ENCODE measurements at places on chromosomes 6 and 20.

DNA sequence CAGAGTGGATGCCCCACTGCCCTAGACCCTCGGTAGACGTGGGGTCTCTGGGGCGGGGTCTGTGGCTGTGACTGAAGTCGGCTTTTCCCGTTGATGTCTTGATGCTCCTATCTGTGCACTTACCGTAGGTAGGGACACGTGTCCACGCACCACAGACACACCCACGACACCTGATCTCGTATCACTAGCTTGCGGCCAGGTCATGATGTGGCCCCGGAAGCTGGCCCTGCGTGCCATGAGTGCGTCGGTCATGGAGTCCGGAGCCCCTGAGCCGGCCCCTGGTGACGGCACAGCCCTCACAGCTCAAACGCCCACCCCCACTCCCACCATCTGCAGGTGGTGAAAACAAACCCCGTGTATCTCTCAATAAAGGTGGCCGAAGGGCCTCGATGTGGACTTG is 33.9 kb upstream of the MRGBP start:
- DNase-seq = no peak

DNA sequence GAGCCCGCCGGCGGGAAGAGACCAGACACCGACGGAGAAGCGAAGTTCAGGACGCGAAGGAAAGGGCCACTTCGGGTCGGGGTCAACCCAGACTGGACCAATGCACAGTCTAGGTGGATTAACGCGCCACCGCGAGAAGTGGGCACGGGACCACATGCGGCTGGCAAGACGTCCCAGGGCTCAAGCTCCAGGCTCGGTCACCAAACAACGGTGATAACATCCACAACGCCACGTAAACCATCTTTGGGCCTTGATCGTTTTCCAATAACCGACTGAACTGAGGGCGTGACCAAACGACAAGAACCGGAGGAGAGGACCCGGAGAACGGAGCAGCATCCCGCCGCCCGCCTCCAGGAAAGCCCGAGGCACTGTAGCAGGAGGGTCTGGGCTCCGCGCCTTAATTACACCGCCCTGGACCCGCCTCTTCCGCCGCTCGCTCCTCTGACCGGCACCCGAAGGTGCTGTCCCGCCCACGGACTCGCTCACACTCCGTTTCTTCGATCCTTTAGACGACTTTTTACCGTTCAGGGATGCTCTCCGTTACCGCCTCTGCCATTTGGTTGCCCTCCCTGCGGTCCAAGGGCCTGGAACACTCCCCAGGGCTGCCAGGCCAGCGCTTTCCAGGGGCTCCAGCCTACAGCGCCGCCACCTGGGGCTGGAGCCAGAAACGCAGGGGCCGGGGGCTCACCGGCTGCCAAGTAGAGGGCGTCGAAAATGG is 44.1 kb downstream of the DPPA5 start:
- peak; percentile 13 for DNase-seq

DNA sequence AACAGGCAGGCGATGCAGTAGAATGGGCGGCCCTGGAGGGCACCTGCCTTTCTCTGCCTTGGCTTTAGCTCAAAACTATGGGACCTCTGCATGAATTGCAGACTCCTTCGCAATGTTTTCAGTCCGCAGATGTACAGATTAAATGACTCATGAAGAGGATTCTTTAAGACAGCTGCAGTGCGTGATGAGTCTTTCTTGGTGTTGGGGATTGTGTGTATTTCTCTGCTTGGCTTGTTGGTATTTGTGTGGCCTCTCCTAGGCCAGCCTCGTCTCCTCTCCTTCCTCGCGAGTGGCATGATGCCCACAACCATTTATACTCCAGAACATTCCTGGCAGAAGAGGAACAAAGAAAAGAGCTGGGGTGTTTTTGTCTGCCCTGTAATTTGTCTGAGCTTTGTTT is 110.6 kb downstream of the SYNDIG1 start:
- DNase-seq = no peak

DNA sequence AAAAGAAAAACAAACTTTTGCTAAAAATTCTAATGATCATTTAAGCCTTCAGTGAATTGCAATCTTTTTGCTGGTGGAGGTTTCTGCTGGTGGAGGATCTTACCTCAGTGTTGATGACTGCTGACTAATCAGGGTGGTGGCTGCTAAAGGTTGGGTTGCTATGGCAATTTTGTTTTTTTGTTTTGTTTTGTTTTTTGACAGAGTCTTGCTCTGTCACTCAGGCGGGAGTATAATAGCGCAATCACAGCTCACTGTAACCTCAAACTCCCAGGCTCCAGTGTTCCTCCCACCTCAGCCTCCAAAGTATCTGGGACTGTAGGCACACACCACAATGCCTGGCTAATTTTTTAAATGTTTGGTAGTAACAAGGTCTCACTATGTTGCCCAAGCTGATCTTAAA is 94.7 kb downstream of the ANKRD6 start:
- no peak for DNase-seq

DNA sequence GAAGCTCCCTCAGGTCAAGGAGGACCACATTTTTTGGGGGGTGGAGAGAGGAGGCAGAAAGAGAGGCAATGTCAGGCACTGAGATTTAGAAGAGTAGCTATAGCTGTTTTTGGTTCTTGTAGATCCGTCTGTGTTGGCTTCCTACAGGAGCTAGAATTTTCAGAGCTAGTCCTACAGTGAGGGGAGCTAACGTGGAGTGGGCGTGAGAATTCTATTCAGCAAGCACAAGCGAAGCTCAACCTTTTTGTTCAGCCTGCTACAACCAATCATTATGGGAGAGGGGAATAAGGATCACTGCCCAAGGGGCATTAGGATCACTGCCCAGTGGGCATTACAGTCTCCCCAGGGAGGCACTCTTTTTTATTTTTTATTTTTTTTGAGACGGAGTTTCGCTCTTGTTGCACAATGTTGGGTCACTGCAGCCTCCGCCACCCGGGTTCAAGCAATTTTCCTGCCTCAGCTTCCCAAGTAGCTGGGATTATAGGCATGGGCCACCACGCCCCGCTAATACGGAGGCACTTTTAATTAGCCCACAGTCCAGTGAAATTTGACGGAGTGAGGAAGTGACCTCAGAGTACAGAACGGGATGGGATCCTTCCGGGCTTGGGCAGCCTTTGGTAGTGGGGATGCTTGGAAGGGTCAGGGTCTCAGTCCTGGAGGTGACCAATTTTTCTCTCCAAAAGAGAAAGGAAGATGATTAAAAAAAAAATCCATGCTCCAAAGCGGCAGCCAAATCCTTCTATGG is 1.1 kb upstream of the PANK2 start:
- DNase-seq = no peak

DNA sequence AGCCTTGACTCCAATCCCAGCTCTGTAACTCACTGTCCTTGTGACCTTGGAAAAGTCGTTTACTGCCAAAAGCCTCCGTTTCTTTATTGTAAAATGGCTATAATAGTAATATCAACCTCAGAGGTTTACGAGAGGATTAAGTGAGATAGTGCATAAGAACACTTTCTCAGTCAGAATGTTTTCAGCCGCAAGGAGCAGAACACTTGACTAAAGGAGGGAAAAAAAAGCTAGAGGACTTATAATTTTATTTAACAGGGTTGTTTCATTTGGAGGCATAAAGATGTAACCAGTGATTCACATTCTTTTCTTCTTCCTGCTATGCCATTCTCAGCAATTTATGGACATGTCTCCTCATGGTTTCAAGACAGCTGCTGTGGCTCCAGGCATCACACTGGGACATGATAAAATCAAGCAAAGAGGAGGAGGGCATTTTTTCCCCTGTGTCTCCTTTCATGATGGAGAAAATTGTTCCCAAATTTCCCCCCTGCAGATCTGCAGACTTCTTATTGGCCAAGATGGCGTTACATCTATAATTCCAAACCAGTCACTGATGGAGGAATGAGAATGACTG is 143.0 kb upstream of the PTPN1 start:
- no peak for DNase-seq

- DNase-seq = no peak
These were observed 94.3 kb downstream of the PAK5 start for GRCh38 chr20:9744551-9744950.

DNA sequence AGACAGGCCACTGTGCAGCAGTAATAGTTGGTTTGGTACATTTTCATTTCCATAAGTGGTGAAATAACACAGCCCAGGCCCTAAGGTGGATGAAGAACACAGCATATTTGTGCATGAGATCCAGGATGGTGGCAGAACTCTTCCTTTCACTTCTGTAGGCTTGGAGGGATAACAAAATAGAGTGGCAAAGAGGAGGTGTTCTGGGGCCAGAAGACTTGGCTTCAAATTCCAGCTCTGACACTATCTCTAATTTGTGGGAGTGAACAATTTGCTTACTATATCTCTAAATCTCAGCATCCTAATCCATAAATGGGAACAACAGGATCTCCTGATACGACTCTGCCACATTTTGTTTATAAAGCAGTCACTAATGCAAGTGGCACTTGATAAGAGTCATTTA is 111.7 kb upstream of the FAM184A start:
- DNase-seq = no peak

GRCh38 chr6:129683601-129684322 is 26.2 kb downstream of the ARHGAP18 start:
- peak; percentile 37 for DNase-seq

GRCh38 chr6:17504005-17504404 is 96.1 kb upstream of the FAM8A1 start:
- no peak for DNase-seq

- DNase-seq = no peak
These were observed 415 bp upstream of the CUL9 start for GRCh38 chr6:43181621-43181941.

DNA sequence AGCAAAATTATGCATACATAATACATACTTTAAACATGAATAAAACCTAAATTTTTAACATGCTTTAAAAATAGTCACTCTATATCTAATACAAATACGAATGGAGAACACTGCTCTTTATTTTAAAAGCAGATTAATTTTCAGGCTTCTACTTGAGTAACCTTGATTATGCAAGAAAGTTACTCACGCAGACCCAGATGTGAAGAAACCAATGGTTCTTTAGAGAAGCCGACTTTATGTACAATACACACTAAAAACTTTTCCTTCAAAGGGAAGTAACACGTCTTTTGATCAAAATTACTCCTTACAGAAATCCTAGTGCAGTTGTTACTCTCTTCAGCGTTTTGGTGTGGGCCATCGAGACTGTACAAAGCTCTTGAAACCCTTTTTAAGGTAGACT is 136.9 kb upstream of the SLC22A16 start:
- no peak for DNase-seq

DNA sequence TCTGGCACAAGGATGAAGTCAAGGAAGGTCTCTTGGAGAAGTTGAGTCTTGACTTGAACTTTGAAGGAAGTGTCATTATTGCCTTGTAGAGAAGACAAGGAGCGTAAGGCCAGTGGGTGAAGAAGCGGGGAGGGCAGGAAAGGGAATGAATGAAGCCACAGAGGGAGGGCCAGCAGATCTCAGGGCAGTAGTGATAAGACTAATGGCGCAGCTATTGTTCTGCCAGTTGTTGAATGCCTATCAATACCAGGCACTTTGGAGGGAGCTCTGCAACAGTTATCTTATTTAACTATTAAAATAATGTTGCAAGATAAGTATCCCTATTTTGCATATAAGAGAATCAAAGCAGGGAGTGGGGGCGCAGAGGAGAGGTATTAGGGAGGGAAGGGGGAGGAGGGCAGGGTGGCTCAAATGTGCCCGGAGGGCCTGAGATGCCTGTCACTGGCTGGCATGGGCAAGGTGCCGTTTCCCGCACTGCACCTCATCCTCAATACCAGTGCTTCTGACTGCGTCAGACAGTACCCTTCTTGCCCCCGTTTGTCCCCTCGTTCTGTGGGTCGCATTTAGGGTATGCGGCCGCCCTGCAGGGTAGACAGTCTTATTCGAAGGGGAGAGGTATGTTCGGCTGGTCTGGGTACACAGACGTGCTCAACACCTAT is 109.8 kb downstream of the ZDHHC14 start:
- no peak for DNase-seq

- no peak for DNase-seq
These were observed 17.5 kb downstream of the KIF25 start for GRCh38 chr6:168015009-168015408.

GRCh38 chr6:155010940-155011339 is 15.8 kb downstream of the TIAM2 start:
- no peak for DNase-seq

GRCh38 chr20:64210656-64211369 is 44.7 kb upstream of the PCMTD2 start:
- no peak for DNase-seq

GRCh38 chr20:44582311-44583025 is at the start of gene PKIG:
PKIG (plus strand) TSS chr20:44582579; CDS start chr20:44614557, 31,978 bp downstream.
- DNase-seq = no peak

GRCh38 chr6:21922086-21922485 is 328.5 kb downstream of the SOX4 start:
- DNase-seq = no peak

GRCh38 chr6:82712826-82713225 is 349.2 kb downstream of the TPBG start:
- DNase-seq = no peak

- no peak for DNase-seq
These were observed 24.1 kb upstream of the FOXC1 start for GRCh38 chr6:1585669-1586049.

GRCh38 chr20:14235355-14235754 is 102.1 kb downstream of the FLRT3 start:
- no peak for DNase-seq

DNA sequence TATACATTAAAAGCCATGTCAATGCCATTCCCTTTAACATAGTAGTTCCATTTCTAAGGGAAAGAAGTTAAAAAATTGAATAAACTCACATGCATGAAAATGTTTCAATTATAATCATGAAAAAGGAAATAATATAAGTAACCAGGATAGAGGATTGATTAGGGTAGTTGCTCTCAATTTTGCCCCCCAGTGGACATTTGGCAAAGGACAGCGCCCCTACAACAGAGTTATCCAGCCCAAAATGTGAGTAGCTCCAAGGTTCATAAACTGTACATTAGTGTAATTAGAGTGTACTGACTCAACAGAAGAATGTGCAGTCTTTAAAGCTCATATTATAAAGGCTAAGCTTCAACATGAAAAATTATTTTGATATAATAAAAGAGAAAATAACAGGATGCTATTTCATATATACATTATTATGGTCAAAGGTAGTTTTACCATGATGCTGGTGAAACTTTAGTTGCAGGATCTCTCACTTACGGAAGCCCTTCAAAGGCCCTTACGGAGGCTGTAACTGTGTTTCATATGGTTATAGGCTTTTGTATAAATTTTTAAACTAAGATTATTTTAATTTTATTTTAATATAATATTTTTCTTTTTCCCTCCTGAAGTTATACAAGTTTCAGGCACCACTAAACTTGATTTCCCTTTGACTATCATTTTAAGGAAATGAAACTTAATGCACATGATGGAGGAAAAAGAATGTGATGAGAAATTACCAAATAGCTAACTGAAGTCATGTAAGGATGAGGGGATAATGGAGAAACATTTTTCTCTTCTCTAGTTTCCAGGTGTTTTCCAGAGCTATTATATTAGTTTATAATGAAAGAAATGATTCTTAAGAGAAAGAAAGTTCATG is 403.6 kb downstream of the PLCB1 start:
- no peak for DNase-seq

DNA sequence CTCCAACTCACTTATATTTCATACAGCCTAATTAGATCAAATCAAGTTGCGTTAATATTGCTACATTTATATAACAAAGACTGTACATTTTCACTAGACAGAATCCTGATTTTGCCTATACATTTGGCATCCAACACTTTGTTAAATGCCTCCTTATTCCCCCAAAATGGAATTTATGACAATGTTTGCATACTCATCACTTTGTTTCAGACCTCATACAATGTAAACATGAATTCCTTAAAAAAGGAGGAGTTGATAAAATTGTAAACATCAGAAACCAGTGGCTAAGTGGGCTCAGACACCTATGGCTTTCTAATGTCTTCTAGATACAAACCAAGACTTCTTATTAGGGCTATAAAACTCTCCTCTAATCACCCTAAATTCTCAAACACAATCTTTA is 87.3 kb downstream of the CHD6 start:
- no peak for DNase-seq

GRCh38 chr6:132651062-132651461 is 7.9 kb downstream of the TAAR1 start:
- DNase-seq = no peak

Measured in stimulated activated CD4-positive, alpha-beta T cell treated with anti-CD3 and anti-CD28 coated beads, Interleukin-12 subunit alpha, Interleukin-12 subunit beta, amount 100 ng/mL, for 24 hours (primary cell).